ENCODE measurements at places on chromosomes 7 and 10. TPM values are rescaled to one million over a fixed set of nuclear protein-coding genes. Genes with fewer than 3 reads are reported as not detected.

The POM121L12 gene
- total RNA-seq: not detected

The SCRN1 gene
- 87.9 TPM for total RNA-seq

The MUC12 gene
- total RNA-seq: not detected

The CALHM2 gene
- total RNA-seq: 20.2 TPM

The MMP21 gene
- not detected for total RNA-seq

The GIMAP8 gene
- not detected for total RNA-seq

The TMEM26 gene
- not detected for total RNA-seq

The TRPV5 gene
- total RNA-seq: 0.05 TPM

The POR gene
- 43.3 TPM for total RNA-seq

All from A375 (cell line).